ENCODE measurements at places on chromosomes 1 and 21.

DNA sequence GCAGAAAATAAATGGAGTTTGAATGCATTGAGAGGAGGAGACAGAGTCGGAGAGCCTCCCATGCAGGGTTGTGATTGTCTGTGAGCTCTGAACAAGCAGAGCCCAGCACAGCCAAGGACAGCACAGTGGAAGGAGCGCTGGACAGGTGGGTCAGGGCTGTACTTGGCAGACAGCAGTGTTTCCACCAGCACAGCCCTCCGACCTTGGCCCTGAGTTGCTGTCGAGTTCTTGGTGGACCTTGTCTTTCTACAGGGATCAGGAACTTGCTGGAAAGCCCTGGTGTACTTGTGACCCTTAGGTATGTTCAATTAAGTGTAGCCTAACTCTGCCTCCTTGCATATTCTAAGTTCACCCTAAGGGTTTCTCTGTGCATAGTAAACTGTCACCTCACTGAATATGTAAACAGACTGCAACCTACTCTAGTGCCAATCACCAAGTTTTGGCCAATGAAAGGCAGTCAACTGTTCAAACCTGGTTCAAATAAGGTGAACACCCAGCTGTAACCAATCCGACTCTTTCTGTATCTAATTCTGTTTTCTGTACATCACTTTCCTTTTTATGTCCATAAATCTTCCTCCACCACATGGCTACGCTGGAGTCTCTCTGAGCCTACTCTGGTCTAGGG, 86.6 kb upstream of the SLC25A33 start:
- no peak for DNase-seq

- no peak for DNase-seq
These were observed 163.2 kb upstream of the CAMK1G start for GRCh38 chr1:209420276-209420675.

DNA sequence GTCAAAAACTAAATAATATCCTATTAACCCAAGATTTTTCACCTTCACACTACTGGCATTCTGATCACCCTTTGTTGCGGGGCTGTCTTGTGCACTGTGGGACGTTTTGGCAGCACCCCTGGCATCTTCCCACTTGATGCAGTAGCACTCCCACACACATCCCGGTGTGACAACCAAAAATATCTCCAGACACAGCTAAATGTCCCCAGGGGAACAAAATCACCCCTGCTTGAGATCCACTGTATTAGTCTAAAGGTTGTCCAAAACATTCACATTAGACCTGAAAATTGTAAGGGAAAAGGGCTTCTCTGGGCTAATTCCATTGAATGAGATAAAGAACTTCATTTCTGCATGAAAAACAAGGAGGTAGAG, 37.8 kb downstream of the PLEKHO1 start:
- DNase-seq, result no peak

- DNase-seq, result no peak
These were observed 12.7 kb upstream of the ASAP3 start for GRCh38 chr1:23496490-23497181.

GRCh38 chr1:110874324-110875215, 1.6 kb downstream of the CD53 start:
- peak; percentile 0 for DNase-seq

DNA sequence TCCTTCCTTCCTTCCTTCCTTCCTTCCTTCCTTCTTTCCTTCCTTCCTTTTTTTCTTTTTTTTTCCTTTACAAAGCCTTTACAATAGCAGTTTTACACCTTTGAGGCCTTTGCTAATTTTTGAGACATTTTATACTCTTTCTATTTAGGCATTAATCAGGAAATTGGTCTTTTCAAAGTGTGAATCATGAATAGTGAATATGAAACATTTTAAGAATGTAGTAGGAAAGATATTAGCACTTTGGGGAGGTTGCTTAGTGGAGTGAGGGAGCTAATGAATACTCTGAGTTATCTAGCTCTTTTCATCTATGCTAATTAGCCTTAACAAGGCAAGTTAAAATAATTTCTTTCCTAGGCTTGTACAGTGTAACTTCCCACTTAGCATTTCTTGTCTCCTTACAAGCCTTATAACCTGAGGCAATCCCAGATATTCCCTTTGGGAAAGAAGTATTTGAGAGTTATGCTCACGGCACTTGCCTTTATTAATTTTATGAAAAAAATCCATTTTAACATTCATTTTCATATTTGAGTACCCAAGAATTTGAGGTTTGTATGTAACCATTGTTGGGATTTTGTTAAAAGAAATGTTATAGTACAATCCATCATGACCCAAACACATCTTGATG, 122.6 kb downstream of the NTNG1 start:
- no peak for DNase-seq

GRCh38 chr21:27769763-27770162, 802.9 kb upstream of the ADAMTS5 start:
- DNase-seq, result no peak

DNA sequence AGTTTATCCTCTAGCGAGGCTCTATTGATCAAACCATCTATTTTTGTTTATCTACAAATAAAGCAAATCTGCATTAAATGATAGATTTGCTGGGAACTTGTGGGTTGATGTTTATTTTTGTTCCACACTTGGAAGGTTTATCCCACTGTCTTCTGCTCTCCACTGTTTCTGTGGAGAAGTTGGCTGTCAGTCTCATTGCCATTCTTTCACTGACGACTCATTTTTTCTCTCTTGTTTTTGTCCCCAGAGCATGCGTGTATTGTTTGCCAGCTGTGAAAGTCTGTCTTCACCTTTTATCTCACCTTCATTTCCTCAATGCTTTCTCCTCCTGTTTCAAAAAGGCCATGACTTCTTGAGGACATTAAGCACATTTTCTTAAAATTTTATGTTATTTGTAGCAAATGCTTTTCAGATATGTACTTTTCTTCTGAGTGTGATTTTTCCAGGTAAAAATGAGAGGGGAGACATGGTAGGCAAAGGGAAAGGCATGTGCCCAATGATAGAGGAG, 52.4 kb downstream of the INAVA start:
- DNase-seq, result no peak

DNA sequence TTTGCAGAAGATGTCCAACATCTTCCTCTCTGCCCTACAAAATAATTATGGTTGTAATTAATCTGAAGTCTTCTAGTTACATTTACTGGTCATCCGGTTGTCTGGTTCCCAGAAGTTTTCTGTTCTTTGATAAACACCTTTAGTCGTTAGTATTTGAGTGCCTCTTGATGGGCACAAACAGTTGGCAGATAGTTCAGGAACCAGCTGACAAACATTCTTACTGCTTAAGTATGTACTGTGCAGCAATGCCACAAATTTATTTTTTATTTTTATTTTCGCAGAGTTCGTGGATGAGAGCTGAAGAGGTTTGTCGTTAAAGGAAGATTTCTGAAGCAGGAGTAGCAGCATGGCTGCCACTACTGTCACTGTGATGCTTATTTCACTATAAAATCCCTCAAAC, 84.7 kb downstream of the RABGAP1L start:
- DNase-seq, result no peak

DNA sequence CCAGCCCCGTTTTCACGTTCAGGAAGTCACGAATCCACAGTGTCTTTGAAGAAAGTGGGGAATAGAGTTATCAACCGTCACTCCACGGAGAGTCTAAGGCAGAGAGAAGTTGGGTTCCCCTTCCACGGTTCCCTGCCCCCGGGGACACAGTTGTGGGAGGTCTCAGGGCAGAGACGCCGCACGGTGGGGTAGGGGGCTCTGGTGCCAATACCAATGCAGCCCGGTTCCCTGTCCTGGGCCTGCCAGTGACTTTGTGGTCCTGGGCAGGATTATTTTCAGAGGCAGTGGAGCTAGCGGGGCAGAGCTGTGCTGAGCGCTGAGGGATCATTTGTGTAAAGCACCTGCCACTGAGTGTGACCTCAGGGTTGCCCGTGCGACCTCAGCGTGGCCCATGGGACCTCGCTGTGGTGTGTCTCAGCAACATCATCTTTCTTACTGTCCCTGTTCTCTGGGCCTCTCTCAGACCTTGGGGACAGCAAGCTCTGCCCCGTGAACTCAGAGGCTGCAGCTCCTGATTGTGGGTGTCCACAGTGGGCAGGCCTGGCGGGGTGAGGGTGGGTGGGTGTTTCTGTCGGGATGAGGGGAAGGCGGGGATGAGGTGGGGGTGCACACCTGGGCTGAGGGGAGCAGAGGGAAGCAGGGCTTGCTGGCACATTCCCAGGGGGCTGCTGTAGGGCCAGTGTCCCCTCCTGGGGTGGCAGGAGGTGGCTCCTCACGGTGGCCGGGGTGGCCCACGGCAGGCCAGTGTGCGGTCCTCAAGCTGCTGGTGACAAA, 65.2 kb downstream of the AGPAT3 start:
- DNase-seq, result no peak

GRCh38 chr1:25954282-25954938, 43.5 kb downstream of the PAFAH2 start:
- no peak for DNase-seq

DNA sequence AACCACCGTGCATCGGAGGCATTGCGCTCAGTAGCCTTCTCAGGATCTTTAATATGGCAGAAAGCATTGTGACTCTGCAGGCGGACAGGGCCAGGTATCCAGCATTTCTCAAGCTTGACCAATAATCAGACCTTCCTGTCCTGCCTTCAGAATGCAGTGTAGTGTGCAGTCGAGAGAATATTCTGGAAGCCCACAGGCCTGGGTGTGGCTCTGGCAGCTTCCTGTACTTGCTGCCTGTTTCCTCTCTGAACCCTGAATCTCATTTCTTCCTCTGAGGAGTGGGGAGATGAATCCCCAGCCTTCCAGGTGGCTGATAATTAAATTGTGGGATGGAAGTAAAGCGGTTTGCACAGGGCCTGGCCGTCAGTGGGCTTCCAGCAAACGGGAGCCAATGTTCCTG, 42.3 kb downstream of the ACTL8 start:
- DNase-seq, result no peak

GRCh38 chr1:39168301-39169080, 36.0 kb upstream of the MACF1 start:
- DNase-seq, result no peak

GRCh38 chr1:15243275-15244043, 3.6 kb upstream of the FHAD1 start:
- DNase-seq, result no peak

- DNase-seq, result no peak
These were observed 457.5 kb downstream of the LMO4 start for GRCh38 chr1:87786229-87786628.

GRCh38 chr1:205398586-205398985, 23.3 kb downstream of the LEMD1 start:
- no peak for DNase-seq

GRCh38 chr1:217135987-217136894, 413.0 kb upstream of the ESRRG start:
- peak; percentile 37 for DNase-seq

DNA sequence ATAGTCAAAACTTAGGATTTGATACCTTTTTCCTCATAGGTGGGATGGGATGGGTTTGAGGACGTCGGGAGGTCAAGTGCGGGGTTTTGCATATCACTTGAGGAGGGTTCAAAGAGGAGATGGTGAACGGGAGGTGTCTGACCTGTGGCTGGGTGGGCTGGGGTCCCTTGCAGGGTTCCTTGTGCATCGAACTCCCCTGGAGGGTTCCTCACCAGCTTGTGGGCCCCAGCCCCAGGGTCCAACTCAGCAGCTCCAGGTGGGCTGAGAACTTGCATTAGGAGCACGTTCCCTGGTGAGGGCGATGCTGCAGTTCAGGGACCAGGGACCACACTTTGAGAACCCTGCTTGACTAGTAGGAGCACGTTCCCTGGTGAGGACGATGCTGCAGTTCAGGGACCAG, 23.2 kb downstream of the TRPM2 start:
- no peak for DNase-seq
